ENCODE measurements at places on chromosomes 7 and 10. TPM values are rescaled to one million over a fixed set of nuclear protein-coding genes. Genes with fewer than 3 reads are reported as not detected.

The BHLHA15 gene
- polyA plus RNA-seq = 0.21 TPM

The PHYHIPL gene
- not detected for polyA plus RNA-seq

The MSMB gene
- not detected for polyA plus RNA-seq

The ANXA8L1 gene
- not detected for polyA plus RNA-seq

The PRSS37 gene
- polyA plus RNA-seq = not detected

DNA sequence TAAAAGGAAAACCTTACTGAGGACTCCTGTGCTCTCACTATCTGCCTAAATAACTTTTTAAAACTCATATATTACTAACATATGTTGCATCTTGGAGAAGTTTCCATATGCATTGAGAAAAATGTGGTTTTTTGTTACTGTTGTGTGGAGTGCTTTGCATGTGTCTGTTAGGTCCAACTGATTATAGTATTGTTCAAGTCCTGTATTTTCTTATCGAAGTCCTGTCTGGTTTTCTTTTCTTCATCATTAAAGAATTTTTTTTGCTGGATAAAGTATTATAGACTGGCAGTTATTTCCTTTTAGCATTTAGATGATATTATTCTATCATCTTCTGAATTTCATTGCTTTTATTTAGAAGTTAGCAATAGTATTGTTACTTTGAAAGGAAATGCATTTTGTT lies 59.5 kb upstream of the ACSM6 start:
- no peak for DNase-seq

- DNase-seq = no peak
Observed at GRCh38 chr7:155169498-155170065, 99.5 kb downstream of the HTR5A start.
